Epithelial cell of proximal tubule (primary cell): ENCODE measurements at places on chromosomes 5 and 9. TPM values are rescaled to one million over a fixed set of nuclear protein-coding genes. Genes with fewer than 3 reads are reported as not detected.

The FBXO4 gene
- total RNA-seq = 4.2 and 9.9 TPM in 2 replicates

The RMRP gene
- 3,154 and 10,636 TPM in 2 replicates for total RNA-seq

The DMRTA1 gene
- 0.14 and 0.52 TPM in 2 replicates for total RNA-seq

The CSF2 gene
- 13.2 and 19.6 TPM in 2 replicates for total RNA-seq

The CTSL gene
- total RNA-seq = 80.9 and 88.4 TPM in 2 replicates

The DRD1 gene
- not detected in 2 replicates for total RNA-seq

The FCHSD1 gene
- 15.7 and 43.1 TPM in 2 replicates for total RNA-seq

The PAIP1 gene
- 98.4 and 99.4 TPM in 2 replicates for total RNA-seq

The NR5A1 gene
- not detected in 2 replicates for total RNA-seq

The GKAP1 gene
- 2.0 and 5.0 TPM in 2 replicates for total RNA-seq

The IL5 gene
- not detected in 2 replicates for total RNA-seq

The HTR4 gene
- total RNA-seq = not detected in 2 replicates

The BARHL1 gene
- total RNA-seq = not detected in 2 replicates

The C5orf52 gene
- total RNA-seq = not detected in 2 replicates

The SYK gene
- 15.7 and 16.9 TPM in 2 replicates for total RNA-seq

The ERAP2 gene
- total RNA-seq = 28.0 and 45.6 TPM in 2 replicates

The AFAP1L1 gene
- total RNA-seq = 17.2 and 27.2 TPM in 2 replicates

The TGFBI gene
- total RNA-seq = 336 and 371 TPM in 2 replicates

The TIGD6 gene
- 0.75 and 3.8 TPM in 2 replicates for total RNA-seq

The GABRA6 gene
- not detected in 2 replicates for total RNA-seq

The KIAA1958 gene
- 3.4 and 4.3 TPM in 2 replicates for total RNA-seq

The CSF1R gene
- total RNA-seq = not detected in 2 replicates

The KIF24 gene
- total RNA-seq = 2.2 and 5.2 TPM in 2 replicates

The TOR2A gene
- total RNA-seq = 13.0 and 15.0 TPM in 2 replicates

The SLC1A3 gene
- total RNA-seq = 1.3 and 1.7 TPM in 2 replicates

The C8G gene
- total RNA-seq = not detected in 2 replicates

The DNAH5 gene
- total RNA-seq = 1.2 and 1.7 TPM in 2 replicates

The FOXD4L4 gene
- not detected in 2 replicates for total RNA-seq

The NTRK2 gene
- 0.14 and 0.46 TPM in 2 replicates for total RNA-seq

The PLPPR1 gene
- not detected in 2 replicates for total RNA-seq

The SGCD gene
- total RNA-seq = 0.06 TPM in 1 of 2 replicates, not detected in the other

The NUTM2G gene
- total RNA-seq = not detected in 2 replicates

The CEL gene
- total RNA-seq = 0.36 and 0.58 TPM in 2 replicates

The EDIL3 gene
- total RNA-seq = 77.3 and 80.1 TPM in 2 replicates

The RNF180 gene
- 4.5 and 4.6 TPM in 2 replicates for total RNA-seq

The GLRX gene
- 147 and 181 TPM in 2 replicates for total RNA-seq

The INSL6 gene
- not detected in 2 replicates for total RNA-seq
